ENCODE measurements at places on chromosomes 13 and 19.
A peak's percentile ranks its signal among the peaks of the same experiment; 100 is the strongest.

DNA sequence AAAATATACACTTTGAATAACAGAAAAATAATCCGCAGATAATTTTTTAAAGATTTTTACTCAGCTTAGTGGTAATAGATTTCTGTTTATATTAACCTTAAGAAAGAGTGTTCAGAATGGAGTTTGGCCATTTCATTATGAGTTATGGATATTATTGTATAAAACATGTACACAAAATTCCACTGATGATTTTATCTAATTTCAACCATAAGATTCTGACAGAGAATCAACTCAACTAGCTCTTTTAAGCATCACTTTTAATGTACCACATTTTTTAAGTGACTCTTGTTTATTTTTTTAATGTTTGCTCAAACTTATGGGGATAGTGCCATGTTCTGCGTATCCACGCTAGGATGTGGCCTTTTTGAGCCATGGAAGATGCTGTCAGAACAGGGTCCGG is 75.7 kb downstream of the COL4A2 start:
- DNase-seq, result no peak

GRCh38 chr13:46211116-46211482 is 629 bp upstream of the LRRC63 start:
- peak; percentile 67 for DNase-seq

DNA sequence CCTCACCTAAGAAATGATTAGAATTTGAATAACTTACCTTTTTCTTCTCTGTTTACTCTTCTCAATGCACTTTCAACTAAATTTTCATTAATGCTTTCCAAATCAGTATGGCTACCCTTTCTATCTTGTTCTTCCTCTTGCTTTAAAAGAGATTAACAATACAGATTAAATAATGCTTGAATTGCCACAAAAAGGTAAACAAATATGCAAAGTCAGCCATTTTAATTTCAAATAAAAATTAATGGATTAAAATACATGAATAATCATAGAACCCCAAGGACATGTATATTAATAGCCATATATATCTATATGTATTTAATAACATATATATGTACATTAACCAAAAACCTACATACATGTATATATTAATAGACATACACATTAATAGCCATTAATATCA is 7.9 kb upstream of the NEK5 start:
- no peak for DNase-seq

DNA sequence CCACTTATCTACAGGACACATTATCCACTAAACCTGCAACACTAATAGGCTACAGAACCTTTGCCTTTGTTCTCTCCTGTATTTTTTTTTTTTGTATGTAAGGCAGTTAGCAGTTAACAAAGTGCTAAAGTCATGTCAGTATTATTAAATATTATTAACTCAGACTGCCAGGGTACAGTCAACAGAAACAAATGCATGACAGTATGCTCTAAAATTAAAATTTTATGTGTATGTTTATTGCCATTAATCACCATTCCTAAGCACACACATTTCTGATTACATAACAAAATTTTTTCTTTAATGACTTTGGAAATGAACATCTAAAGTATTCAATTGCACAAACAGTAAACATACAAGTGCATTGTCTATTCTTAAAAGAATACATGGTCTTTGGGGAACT is 41.7 kb downstream of the XPO4 start:
- DNase-seq, result no peak

- DNase-seq, result no peak
These were observed 385.8 kb downstream of the ZNF536 start for GRCh38 chr19:30757837-30758617.

GRCh38 chr13:88246239-88246638 is 575.1 kb downstream of the SLITRK5 start:
- no peak for DNase-seq

DNA sequence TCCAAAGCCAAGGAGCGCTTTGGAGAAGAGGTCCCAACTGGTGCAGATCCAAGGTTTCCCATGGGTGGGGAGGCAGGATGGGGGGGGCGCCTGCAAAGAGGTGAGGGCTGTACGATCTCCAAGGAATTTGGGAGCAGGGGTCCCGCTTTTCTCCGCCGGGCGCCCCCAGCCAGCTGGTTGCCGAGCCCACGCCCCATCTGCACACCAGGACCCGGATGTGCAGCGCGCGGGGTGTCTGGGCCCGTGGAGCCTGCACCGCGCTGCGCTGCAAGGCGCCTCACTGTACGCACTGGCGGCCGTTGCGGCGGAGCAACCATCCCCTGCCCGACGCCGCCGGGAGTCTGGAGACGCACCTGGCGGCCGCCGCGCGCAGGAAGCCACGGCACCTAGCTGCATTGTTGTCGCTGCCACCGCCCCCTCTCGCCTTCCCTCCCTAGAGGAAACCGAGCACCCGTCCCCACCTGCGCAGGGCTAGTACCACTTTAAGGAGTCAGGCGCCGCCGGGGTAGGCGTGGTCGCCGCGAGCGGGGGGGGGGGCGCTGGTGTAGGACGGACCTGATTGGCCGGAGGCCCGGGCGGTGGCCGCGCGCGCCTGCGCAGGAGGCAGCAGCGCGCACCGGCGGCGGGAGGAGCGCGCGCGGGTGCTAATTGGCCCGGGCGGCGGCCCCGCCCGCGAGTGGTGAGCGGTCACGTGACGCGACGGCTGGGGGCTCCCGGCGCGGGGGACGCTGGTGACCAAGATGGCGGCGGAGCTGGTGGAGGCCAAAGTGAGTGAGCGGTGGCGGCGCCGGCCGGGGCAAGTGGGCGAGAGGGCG is at the start of gene PIAS4:
Gene PIAS4 (plus strand): TSS at position 716 of the 815 bp plus-strand sequence. CDS start 25 bp downstream, at position 741.
- peak; percentile 96 for DNase-seq

DNA sequence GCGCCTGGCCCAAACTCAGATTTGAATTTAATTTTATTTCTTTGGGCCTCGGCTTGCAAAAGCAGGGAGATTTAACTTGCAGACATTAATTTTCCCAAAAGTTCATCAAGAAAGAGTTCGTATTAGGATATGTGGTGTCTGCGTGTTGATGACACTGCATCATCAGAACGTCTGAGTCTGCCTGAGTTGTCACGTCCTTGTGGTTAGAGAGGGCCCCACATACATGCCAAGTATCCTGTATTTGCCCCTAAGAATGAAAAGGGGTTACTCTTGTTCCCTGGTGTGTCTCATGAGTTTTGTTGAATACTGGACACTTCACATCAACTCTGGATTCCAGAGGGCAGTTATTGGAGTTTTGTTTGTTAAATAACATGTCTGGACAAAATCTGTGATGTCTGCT is 5.6 kb upstream of the TEX29 start:
- DNase-seq, result no peak

DNA sequence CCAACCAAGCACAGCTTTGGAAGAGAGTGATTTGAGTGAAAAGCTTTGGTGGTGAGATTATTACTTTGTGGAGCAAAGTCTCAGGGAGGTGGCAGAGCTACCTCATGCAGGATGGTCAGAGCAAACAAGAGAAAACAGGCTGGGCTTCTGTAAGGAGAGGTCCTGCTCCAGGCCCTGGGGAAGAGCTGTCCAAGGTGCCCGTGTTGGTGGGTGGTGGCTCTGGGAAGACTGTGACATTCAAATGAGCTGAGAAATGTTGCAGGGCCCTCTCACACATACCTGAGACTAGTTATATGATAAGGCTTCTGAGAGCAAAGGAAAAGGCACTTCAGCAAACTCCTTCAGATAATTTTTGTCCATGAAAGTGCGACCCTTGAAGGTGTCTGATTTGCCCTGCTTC is 205.5 kb upstream of the SOX21 start:
- DNase-seq, result no peak

DNA sequence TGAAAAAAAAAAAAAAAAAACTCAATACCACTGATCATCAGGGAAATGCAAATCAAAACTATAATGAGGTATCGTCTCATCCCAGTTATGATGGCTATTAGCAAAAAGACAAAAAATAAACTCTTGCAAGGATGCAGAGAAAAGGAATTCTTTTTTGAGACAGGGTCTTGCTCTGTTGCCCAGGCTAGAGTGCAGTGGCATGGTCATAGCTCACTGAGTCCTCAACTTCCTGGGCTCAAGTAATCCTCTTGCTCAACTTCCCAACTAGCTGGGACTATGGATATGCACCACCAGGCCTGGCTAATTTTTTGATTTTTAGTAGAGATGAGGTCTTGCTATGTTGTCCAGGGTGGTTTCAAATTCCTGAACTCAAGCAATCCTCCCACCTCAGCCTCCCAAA is 59.5 kb downstream of the MICU2 start:
- no peak for DNase-seq

DNA sequence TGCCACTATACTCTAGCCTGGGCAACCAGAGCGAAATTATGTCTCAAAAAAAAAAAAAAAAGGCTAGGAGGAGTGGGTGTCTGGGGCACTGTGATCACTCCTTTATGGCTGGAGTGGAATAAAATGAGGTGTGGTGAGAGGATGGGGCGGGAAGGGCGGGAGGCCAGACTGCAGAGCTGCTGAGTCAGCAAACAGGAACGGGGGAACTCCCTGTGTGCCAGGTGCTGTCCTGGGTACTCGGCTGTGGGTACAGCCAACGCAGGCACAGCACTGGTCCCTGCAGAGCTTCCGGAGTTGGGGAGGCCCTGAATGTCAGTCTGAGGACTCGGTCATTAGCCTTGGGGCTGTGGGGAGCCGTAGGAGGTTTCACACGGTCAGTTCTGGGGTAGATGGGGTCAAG is 5.7 kb downstream of the PRPF31 start:
- no peak for DNase-seq

DNA sequence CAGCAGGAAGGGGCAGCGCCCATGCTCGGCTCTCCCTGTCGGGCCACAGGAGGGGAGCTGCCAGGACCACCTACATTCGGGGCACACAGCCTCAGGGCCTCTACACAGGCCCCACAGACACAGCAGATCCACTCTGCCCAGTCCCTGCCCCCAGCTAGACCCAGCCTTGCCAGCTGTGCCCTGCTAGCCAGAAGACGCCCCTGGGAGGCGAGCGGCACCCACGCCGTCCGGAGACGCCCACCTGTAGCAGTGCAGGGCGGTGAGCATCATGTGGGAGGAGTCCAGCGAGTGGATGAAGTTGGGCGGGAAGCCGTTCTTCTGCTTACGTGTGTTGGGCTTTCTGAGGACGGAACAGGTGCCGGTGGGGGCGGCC is 15.1 kb downstream of the POLRMT start:
- no peak for DNase-seq

- DNase-seq, result no peak
These were observed 7.0 kb downstream of the CALM3 start for GRCh38 chr19:46608178-46608577.

DNA sequence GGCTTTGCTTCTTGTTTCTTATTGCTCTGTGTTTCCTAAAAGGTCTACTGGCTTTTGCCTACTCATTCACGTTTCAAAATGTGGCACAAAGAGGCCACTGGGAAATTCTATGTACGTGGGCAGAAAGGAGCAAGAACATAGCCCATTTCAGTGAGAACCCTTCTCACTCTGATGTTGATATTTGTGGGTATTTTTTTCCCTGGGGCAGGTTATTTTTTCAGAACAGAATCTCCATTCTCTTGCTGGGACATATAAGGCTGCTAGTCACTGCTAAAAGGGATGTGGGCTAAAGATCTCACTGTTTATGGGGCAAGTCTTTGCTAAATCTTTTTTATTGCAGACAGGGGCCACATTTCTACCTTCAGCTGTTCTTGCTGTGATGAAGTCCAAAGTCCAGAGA is 27.1 kb downstream of the EDNRB start:
- DNase-seq, result no peak

DNA sequence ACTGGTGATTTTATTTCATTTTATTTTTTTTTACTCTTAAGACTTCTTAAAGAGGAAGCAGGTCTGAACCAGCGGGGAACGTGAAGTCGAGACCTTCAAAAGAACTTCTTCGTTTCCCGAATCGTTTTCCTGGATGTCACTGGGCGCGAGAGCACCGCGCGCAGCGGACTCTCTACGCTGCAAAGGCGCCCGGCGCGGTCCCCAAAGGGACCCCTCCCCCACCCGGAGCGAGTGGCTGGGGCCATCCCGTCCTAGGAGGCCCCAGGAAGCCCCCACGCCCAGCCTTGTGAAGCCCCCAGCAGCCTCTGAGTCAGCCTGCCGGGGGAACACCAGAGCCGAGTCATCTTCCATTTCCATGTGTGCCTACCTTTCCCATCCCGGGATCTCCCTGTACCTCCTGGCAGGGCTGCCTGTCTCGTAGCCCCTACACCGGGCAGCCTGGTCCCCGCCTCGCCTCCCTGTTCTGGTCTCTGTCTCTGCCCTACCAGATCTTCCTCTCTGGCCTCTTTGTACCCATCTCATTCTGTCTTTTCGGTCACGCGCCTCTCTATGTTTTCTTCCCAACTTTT is 608 bp downstream of the CD70 start:
- DNase-seq, result no peak

DNA sequence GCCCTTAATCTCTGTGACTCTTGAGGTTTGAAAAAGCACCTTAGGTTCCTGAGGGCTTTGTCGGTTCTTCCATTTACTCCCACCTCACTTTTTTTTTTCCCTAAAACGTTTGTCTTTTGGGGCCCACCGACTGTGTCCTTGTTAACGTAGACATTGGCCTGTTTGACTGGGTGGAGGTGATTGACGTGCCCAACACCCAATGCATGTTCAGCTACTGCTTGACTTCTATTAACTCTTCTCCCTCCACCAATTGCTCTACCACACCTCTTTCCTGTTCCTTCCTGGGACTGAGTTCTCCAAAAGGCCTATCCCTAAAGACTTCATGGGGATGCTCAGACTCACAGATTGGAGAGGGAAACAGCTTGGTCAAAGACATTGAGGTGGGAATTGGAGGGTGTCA is 17.3 kb downstream of the CKM start:
- DNase-seq, result no peak

GRCh38 chr13:110023729-110024644 is 237.6 kb upstream of the IRS2 start:
- DNase-seq, result no peak

GRCh38 chr13:104798486-104798885 is 1732.3 kb upstream of the SLC10A2 start:
- DNase-seq, result no peak

DNA sequence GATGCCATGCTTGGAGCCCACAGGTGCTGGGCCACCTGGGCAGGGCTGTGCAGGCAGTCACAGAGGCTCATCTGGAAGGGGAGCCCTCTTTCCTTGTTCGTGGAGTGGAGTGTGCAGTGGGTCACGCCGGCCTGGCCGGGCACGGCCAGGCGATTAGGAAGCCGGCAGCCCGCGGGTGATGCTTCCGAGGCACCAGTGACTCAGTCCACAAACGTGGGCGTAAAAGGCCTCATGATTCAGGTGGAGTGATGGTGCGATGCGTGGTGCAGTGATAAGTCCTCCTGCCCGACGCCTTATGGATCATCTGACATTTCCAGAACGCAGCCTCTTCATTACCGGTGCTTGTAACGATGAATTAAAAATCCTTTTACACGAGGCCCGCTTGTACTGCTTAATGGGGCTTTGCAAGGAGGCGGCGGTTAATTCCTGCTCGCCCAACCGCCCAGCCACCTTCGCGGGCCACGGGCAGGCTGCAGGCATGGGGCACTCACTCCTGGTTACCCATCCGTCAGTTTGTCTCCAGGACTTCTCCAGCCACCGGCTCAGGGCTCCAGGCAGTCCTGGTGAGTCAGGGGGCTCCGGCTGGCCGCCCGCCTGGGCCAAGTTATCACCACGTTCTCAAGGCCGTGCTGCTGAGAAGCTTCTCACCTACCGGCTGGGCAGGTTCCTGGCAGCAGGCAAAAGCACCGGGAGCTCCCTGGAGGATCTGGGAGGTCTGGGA is 172.4 kb downstream of the KDM4B start:
- DNase-seq, result no peak

Measured in CD4-positive, alpha-beta T cell treated with Interleukin-21 for 1 hour (primary cell).